Naive thymus-derived CD8-positive, alpha-beta T cell (primary cell): ENCODE measurements at places on chromosomes 1 and 21. TPM values are rescaled to one million over a fixed set of nuclear protein-coding genes. Genes with fewer than 3 reads are reported as not detected.

LUZP1 gene
- total RNA-seq: 14.4 TPM

PTGER3 gene
- 0.26 TPM for total RNA-seq

CENPL gene
- 16.6 TPM for total RNA-seq

HEYL gene
- total RNA-seq: not detected

WNT3A gene
- not detected for total RNA-seq

OLIG2 gene
- not detected for total RNA-seq

RCAN3 gene
- total RNA-seq: 212 TPM
